ENCODE measurements at places on chromosomes 6 and 20.

- no peak for DNase-seq
These were observed 906 bp upstream of the COL12A1 start for GRCh38 chr6:75206576-75207342.

DNA sequence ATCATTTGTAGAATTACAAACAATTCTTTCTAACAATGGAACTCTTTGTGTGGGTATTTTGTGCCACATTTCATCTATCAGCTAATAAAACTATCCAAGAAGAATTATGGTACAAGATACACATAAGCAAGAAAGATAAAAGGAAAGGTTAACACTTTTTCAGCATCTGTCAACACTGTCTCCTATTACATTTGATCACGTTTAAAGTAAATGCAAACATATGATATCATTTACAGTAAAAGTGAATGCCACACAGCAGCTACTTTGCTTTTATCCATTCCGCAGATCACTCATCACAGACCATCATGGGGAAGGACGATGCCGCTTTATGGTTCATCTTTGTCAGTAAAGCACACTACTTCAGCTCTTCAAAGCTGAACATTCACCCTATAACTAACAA lies 456.4 kb upstream of the MANEA start:
- no peak for DNase-seq

DNA sequence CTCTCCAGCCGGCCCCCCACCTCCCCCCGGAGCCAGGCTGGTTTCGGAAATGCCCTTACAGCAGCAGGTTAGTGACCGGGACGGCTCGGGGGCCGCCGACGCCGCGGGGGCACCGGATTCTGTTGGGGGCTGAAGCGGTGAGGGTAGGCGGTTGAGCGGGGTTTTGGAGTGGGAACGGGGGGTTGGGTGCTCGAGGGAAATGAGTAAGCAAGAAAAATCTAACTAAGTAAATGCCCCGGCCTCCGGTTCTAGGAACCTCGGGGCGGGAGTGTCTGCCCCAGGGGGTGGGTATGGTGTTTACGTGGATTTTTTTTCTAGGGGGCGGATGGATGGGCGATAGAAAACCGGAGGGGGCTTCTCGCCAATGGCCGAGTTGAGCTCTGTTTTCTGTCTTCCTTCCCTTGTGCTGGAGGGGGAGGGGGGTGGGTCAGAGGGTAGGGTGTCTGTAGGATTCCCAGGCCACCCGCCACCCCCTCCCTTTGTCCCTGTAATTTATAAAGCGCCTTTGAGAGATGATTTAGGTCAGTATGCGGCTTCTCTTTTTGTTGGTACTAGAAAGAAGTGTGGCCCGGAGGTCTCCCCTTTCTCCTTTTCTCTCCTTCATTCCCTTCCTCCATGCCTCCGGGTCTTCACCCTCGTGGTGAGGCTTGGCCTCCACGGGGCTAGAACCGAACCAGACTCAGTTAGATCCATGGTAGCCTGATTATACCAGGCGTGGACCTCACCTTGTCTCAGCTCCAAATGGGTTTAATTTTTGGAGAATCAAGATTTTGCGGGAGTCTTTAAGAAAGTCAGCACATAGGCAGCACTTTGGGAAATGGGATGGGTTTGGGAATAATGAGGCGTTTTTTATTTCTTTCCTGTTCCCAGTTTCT lies 2.3 kb downstream of the E2F3 start:
- no peak for DNase-seq

DNA sequence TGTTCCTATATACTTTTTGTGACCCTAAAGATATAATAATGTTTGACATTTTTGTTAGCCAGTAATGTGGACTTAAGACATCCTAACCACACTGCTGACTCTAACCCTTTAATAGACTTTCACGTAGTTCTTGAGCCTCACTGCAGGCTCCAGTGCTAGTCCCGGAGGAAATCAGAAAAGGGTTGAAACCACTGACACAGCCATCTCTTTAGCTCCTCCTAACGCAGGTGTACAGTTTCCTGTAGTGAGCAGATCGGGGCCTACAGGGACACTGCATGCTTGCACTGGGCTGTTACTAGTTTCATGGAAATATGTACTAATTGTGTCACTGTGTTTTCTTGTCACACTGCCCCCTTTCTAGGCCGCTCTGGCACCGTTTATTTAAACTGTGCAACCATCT lies 512 bp upstream of the HDGFL1 start:
- no peak for DNase-seq

GRCh38 chr20:5808901-5809300 lies 58.7 kb downstream of the SHLD1 start:
- DNase-seq: no peak

- DNase-seq: no peak
These were observed 184.3 kb downstream of the TFAP2A start for GRCh38 chr6:10230531-10230930.

GRCh38 chr6:42960243-42961019 lies at the start of gene GNMT:
Gene GNMT, plus strand, starts transcription at chr6:42960754. Its CDS starts 14 bp downstream, at chr6:42960768.
- DNase-seq: peak; percentile 54

DNA sequence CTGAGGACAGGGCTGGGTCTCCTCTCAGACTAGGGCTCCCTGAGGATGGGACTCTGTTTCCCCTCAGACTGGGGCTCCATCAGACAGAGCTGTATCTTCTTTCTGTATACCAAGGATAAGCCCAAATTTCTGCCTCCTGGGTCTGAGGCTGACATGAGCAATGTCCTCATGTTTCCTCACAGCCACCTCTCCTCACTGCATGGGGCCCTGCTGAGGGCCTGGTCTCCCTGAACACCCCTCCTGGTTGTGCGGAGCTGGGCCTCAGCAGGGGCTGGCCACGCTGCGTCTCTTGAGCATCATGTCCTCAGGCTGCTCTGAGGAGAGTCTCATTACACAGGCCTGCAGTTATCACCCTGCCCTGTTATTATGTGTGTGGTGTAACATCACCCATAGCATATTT lies 144.6 kb downstream of the LRFN2 start:
- no peak for DNase-seq

- no peak for DNase-seq
These were observed 278 bp downstream of the UST start for GRCh38 chr6:148747145-148747470.

GRCh38 chr6:35160642-35161041 lies 19.5 kb upstream of the TCP11 start:
- DNase-seq: no peak

- no peak for DNase-seq
These were observed 21.0 kb downstream of the PRDM1 start for GRCh38 chr6:106107043-106107613.

DNA sequence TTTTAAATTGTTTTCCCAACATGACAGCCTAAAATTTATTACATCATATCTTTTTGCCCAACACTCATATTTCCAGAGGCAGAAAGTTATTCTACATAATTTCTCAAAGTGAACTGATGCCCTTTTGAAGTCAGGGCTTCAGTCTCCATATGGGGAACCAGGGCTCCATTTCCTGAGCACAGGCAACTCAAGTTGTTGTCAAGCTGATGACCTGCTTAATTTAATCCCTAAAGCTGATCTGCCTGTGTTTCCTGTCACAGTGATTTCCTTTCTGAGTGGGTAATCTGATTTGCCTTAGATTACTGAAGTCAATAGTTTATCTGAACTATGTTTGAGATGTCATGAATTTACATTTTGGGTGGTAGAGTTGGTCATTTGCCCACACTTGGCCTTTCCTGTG lies 932.1 kb upstream of the MANEA start:
- no peak for DNase-seq

DNA sequence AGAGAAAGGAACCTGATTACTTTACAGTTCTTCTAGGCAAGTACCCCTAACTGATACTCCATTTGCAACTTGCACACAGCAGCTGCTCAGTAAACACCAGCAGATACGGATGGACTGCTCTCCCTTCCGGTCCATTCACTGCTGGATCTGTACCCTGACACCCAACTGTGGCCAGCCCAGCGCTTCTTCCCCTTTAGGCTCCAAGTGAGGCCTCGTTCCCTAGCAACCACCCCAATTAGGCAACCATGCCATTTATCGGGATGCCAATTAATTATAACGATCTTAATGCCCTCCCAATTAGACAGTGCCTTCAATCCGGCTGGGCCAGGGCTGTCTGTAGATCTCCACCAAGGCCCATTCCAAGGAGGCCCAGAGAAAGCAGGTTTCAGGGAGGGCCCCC lies 3.2 kb downstream of the SULF2 start:
- no peak for DNase-seq

DNA sequence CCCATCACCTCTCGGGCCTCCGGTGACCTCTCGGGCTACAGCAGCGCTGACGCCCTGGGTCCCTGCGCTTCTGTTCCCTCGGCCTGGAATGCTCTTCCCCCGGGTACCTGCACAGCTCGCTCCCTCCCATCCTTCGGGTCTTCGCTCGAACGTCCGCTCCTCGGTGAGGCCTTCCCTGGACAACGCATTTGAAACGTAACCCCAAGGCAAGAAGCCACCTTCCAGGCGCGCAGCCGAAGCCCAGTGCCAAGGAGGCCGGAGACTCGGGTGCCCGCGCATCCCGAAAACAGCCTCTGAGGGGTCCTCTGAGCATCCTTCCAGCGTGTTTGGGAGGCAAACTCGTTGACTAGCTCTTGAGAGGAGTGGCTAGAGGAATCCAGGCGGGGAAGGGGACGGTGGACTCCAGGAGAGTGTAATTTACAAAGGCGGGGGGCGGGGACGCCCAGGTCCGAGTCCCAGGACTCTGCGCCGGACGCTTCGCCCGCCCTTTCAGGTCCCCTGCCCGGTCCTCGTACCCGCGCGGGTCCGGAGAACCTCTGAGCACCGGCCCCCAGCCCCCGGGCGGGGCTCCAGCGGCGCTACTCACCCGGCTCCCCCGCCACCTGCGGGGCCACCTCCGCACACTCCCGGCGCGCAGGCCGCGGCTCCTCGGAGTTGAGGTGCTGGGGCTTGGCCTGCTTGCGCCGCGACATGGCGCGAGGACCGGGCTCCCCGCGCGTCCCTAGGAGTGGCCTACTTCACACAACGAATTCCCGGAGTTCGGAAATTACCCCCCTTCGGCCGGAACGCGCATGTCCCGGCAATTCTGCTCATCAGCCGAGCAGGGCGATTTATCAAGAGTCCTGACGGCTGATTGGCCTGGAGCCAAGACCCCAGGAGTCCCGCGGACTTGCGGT lies 86.8 kb downstream of the ZFP64 start:
- no peak for DNase-seq

DNA sequence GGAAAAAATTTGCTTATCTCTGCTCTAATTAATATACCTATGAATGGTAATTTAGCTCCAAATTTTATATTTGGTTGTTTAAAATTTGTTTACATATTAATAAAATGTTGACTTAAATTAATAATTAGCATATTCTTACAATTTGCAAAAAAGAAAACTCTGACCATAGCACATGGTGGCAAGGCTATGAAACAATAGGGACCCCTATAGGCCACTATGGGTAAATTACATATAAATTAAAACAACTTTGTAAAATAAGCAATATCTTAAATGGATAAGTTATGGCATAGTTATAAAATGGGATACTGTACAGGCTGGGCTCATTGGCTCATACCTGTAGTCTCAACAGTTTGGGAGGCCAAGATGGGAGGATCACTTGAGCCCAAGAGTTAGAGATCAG lies 76.0 kb downstream of the MKKS start:
- DNase-seq: no peak

GRCh38 chr6:33443619-33444504 lies 10.5 kb upstream of the ZBTB9 start:
- no peak for DNase-seq

DNA sequence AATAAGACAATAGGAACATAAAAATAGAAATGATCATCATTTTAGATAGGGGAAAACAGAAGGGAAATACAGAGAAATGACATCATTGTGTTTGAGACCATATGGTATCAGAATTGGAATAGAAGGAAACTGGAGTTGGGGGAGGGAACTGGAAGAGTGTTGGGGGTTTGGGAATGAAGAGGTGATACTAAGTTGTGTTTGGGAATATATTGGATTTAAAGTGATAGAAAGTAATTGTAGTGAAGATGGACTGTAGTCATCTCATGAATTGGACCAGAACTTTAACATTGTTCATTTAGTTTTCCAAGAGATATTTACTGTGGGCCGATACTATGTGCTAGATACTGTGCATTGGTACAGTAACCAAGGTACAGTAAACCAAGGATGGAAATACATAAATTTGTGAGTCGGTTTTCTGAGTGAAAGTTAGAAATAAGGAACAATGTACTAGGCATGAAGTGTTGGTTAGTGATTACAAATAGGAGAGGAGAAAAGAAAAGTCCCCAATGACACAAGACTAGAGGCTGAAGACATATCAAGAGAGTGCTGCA lies 32.3 kb downstream of the KCNQ5 start:
- no peak for DNase-seq
